Breast epithelium (tissue), 4 donors: ENCODE measurements at places on chromosomes 2 and 18. TPM values are rescaled to one million over a fixed set of nuclear protein-coding genes. Genes with fewer than 3 reads are reported as not detected.
A peak's percentile ranks its signal among the peaks of the same experiment; 100 is the strongest.

DNA sequence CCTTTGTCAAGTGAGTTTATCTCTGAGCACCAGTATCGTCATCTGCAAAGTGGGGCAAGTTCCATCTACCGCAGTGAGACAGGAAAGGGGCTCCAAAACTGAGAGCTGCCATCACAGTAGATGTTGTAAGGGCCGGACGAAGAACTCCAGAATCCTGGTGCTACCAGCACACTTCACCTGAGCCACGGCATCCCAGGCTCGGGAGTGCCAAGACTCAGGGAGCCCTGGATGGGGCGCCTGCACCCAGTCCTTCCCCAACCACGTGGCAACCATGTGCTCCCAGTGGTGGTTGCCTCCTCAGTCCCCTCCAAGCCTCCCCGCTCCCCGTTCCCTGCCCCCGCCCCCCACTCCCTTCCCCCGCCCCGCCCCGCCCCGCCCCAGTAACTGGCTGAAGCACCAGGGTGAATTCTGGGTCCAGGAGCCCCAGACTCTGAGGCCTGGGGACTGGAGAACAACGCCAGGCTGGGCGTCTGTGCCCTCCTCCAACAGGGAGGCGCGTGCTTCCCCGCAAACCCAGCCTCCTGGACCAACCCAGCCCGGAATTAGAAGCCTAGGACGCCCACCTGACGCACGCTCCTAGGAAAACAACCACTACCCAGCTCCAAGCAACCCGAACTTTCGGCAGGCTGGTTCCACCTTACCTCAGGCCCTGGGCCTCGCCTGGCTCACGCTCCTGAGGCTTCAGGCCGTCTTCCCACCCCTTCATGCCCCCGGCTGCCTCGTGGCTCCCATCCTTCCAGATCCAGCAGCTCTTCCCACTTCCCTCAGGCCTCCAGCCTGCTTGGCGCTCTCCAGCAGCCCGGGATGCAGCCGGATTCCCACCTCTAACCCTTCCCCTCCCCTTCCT is 67.6 kb downstream of the LAMA3 start:
- DNase-seq, result no peak
- H3K4me3 ChIP-seq, result no peak overlapping the region
- H3K27ac ChIP-seq, result no peak overlapping the region
- no peaks in the 10 kb centered on the region for H3K4me1 ChIP-seq
- H3K27me3 ChIP-seq, result no peaks in the 10 kb centered on the region

DNA sequence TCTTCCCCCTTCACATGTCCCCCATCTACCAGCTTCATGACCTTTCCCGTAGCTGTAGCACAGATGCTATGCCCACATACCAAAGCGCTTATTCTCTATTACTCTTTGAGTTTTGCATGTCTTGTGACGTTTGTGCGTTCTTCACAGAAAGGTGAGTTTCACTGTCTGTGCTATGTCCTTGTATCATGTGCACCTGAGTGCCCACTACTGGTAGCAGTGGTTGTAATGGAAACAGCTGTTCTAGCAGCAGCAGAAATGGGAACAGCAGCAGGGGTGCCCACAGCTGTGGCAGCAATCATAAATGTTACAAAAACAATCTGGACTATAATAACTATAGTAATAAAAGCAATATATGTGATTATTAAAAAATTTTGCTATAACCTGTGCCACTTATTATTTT is 127.1 kb downstream of the STK39 start:
- H3K27ac ChIP-seq, result no peak overlapping the region
- no peak for DNase-seq
- H3K36me3 ChIP-seq, result no peaks in the 10 kb centered on the region
- H3K4me3 ChIP-seq, result no peak overlapping the region
- H3K4me1 ChIP-seq, result no peaks in the 10 kb centered on the region
- no peaks in the 10 kb centered on the region for H3K27me3 ChIP-seq

Gene SP9
- total RNA-seq, result 0.80 TPM

Gene RGPD4
- total RNA-seq, result not detected

Gene CGREF1
- 3.4 TPM for total RNA-seq

GRCh38 chr2:173961346-173961705 is 3.8 kb downstream of the SP3 start:
- no peak overlapping the region for H3K4me3 ChIP-seq
- H3K4me1 ChIP-seq, result no peaks in the 10 kb centered on the region
- DNase-seq, result no peak
- no peak overlapping the region for H3K27ac ChIP-seq
- no peaks in the 10 kb centered on the region for H3K36me3 ChIP-seq
- no peaks in the 10 kb centered on the region for H3K27me3 ChIP-seq

GRCh38 chr18:59006461-59007067 is 133.1 kb upstream of the SEC11C start:
- H3K4me1 ChIP-seq, result no peaks in the 10 kb centered on the region
- H3K27me3 ChIP-seq, result no peaks in the 10 kb centered on the region
- no peak for DNase-seq
- peak overlapping the region; percentile 78 for H3K27ac ChIP-seq

- no peak overlapping the region for H3K4me3 ChIP-seq
- H3K4me1 ChIP-seq, result no peaks in the 10 kb centered on the region
- no peak overlapping the region for H3K27ac ChIP-seq
- no peaks in the 10 kb centered on the region for H3K36me3 ChIP-seq
- H3K27me3 ChIP-seq, result no peaks in the 10 kb centered on the region
These were observed 107.2 kb upstream of the SPRED2 start for GRCh38 chr2:65539633-65540032.

GRCh38 chr2:120722246-120722567 is 13.5 kb upstream of the GLI2 start:
- H3K36me3 ChIP-seq, result no peaks in the 10 kb centered on the region
- DNase-seq, result no peak
- no peak overlapping the region for H3K4me3 ChIP-seq
- no peaks in the 10 kb centered on the region for H3K4me1 ChIP-seq
- H3K27ac ChIP-seq, result no peak overlapping the region

DNA sequence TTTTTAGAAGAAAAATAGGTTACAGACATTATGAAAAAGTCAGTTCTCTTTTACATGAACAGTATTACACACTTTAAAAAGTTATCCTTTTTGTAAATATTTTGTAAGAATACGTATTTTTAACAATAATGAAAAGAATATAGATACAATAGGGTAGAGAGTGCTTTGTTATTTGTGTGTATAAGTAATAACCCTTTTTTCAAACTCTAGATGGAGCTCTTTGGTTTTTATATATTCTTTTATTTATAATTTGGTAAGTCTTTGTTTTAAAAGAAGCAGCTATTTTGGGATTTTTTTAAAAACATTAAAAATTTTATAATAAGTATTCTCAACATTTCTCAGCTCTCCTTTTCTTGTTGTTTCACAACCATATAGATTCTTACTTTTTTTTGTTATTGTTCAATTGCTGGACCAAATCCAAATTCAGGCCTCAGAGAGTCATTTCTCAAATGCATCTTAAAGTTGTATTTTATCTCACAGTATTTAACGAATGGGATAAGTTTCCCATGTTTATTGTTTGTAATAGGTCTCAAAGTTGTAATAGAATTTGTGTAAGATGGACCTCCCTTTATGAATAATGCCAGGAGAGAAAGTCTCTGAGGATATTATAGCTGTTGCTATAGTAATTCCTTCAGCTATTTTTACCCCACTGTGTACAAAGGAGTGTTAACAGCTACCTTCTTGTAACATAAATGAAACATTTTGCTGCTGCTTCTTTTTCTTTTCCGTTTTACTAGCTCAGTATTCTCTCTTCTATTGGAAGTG is 46.4 kb downstream of the ACYP2 start:
- no peak overlapping the region for H3K27ac ChIP-seq
- no peaks in the 10 kb centered on the region for H3K36me3 ChIP-seq
- no peaks in the 10 kb centered on the region for H3K27me3 ChIP-seq
- DNase-seq, result no peak

DNA sequence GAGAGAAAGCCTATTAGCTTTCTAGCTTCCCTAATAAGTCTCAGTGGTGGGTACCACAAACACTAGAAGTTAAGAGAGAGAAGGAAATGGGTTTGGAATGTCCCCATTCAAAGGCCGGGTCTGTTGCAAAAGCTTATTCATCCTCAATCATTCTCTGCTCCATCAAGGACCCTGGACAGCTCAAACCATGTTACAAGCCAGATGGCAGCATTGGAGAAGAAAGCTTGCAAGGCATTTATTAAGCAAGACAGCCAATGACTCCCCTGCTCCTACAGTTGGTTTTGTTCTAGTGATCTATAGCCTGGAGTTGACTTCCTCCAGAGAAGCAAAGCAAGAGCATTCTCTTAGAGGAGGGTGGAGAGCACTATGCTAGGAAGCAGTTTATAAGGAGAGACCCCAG is 86.9 kb upstream of the LMAN1 start:
- no peak for DNase-seq
- H3K4me1 ChIP-seq, result no peaks in the 10 kb centered on the region
- H3K27ac ChIP-seq, result no peak overlapping the region

Gene KLHL30
- total RNA-seq, result 0.15 TPM

Gene PLGLB2
- 2.7 TPM for total RNA-seq

GRCh38 chr2:238582159-238582558 is 155.4 kb downstream of the ASB1 start:
- no peak overlapping the region for H3K4me3 ChIP-seq
- H3K4me1 ChIP-seq, result no peaks in the 10 kb centered on the region
- DNase-seq, result no peak
- H3K27ac ChIP-seq, result no peak overlapping the region

Gene TNFRSF11A
- total RNA-seq, result 6.4 TPM
